ENCODE measurements at places on chromosomes 7 and 10.

DNA sequence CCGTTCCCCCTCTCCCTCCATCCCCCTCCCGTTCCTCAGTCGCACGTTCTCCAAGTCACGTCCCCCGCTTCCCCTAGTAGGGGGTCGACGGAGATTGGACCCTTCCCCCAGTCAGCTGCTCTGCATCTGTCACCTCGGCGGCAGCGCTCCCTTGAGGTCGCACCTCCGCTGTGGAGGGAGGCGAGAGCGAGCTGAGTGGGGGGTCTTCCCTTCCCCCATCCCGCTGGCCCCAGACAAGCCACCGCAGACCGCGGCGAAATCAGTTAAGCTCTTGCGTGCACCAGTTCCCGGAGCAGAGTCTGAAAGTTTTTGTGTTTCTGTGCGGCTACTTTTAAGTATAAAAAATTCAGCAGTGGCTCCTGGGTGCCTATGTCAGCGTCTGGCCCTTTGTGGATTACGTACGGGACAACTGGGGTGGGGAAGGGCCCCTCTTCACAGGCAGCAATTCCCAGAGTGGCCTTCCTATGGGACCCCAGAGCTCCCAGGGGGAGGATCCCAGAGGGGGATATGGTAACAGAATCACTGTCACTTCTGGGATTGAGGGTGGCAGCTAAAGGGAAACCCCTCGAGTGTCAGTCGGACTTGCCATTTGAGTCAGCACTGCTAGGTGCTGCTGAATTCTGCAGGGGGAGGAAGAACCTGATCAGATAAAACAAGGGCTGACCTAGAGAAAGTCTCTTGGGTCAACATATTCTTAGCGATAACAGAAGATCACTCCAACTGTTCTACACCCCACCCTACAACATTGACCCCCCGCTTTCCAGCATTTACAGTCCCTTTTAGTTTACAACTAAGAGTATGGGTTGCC, 12.5 kb upstream of the DDIT4 start:
- DNase-seq = peak; percentile 36

DNA sequence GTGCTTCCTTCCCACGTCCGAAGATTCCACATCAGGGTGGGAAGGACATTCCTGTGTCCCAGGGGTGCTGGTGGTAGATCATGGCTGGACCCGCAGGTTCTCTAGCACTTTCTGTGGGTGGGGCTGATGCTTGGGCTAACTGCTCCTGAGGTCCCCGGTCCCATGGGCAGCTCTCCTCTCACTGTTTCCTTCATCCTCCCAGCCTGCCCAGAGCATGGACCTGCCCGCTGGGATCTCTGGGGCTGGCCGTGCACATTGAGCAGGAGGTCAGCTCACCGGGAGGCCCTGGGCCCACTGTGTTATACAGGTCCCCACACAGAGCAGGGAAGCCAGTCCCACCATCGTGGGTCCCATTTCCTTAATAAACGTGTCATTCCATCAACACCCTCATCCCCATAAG, 502.3 kb downstream of the TCERG1L start:
- no peak for DNase-seq

DNA sequence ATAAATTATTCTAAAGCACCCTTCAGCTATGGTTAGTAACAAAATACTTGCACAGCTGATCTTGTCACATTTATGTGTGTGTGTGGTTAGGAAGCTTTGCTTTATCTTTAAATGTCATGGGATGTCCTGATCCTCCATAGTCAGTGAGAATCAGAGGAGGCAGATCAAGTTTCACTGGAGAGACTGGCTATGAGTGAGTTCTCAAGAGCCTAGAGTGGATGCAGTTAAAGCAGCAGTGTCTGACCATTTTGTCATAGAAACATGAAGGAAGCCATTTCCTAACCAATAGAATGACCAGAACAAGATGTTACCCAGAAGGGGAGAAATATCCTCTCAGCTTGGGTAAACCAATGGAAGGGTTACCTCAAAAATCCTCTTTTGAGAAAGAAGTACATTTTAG, 207.2 kb upstream of the DKK1 start:
- no peak for DNase-seq

- DNase-seq = no peak
Observed at GRCh38 chr10:12981570-12981969, 19.9 kb downstream of the CCDC3 start.

DNA sequence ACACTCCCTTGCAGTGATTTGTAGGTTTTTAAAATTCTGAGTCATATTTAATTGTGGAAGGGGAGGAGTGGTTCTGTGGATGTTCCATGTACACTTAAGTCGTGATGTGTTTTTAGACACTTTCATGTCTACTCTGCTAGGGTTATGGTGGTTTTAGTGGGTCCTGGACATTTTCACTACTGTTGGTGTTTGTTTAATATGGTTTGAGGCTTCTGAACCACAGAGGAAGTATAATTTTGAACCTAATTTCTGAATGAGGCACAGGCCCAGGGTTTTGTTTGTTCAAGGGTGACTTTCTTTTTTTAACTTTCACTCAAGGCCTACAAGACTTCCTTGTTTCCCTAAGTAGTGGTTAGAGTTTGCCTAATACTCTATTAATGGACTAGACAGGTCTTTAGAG, 13.3 kb downstream of the SLC26A5 start:
- no peak for DNase-seq

GRCh38 chr10:103192089-103192450, 1.0 kb downstream of the NT5C2 start:
- DNase-seq = no peak

DNA sequence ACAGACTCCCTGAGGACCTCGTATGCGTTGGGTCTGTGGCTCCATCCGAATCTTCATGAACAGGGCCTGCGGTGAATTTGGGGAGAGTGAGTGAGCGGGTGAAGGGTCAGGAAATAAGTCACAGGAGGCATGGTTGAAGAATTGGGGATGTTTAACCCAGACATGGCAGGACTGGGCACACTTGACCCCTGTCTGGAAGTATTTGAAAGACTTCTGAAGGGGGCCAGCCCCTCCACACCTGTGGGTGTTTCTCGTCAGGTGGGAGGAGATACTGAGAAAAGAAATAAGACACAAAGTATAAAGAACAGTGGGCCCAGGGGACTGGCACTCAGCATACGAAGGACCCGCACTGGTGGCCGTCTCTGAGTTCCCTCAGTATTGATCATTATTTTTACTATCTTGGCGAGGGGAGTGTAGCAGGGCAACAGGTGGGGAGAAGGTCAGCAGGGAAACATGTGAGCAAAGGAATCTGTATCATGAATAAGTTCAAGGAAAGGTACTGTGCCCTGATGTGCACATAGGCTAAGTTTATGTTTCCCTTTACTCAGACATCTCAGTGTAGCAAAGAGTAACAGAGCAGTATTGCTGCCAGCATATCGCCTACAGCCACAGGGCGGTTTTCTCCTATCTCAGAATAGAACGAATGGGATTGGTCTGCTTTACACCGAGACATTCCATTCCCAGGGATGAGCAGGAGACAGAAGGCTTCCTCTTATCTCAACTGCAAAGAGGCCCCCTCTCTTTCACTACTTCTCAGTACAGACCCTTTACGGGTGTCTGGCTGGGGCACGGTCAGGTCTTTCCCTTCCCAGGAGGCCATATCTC, 38.2 kb upstream of the PFKFB3 start:
- no peak for DNase-seq

DNA sequence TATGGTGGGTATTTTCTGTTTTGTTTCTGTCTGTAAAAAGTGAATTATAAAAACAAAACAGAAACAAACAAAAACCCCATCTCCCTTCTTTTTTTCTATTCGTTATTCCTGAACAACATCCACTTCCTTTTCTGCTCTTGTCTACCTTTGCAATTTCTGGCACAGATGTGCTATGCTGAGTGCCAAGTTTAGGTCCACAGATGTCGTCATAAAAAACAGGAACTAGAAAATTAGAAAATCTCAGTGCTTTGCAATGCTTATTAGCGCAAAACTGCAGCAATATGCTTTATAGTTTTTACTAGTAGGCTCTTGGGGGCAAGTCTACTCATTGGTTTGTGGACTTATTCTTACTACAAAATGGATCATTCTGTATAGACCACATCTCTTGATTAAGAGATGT, 94.2 kb upstream of the PRKCQ start:
- no peak for DNase-seq

DNA sequence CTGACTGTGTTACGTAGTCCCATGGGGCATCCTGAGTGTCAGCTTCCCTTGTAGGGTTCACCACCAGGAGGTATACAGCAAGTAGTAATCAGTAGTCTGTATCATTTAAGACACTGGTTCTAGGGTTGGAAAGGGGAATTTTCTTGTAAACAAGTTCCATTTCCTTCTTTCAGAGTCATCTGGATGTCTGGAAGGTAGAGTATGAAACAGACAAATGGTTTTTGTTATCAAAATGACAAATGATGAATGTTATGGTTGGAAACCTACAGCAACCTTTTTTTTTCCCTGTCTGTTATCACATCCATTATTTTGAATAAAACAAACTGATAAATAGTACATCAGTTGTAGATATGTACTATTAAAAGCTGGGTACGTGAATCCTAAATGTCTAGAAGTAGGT, 19.1 kb downstream of the SEMA3A start:
- no peak for DNase-seq

- DNase-seq = no peak
Observed at GRCh38 chr7:98514211-98515031, 102.7 kb upstream of the NPTX2 start.

All from stimulated activated CD4-positive, alpha-beta T cell treated with anti-CD3 and anti-CD28 coated beads, Interleukin-12 subunit alpha, Interleukin-12 subunit beta, amount 100 ng/mL, for 4 hours (primary cell).